Fibroblast of skin of scalp (primary cell): ENCODE measurements at places on chromosomes 16 and 17.

DNA sequence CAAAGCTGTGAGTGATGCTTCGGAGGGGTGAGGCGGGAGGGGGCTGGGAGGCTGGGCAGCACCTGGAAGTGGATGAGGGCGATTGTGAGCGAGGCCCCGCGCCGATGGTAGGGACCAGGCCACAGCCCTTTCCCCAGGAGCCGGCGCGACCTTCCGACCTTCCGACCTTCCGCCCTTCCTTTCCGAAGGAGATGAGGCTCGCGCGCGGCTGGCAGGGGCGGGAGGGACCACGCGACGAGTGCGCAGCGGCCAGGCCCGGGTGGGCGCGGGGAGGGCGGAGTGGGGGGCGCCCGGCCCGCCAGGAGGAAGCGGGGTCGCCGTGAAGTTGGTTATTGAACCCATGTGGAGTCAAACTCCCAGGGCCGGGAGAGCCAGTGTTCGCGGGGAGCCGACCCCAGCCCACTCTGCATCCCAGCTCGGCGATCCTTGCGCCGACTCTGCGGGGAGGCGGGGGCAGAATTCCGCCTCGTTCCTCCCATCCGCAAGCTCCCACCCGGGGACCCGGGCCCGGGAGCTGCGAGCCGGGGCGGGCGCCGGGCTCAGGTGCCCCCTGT is 56.6 kb downstream of the RAP1GAP2 start:
- DNase-seq, result no peak

- DNase-seq, result peak; percentile 62
Measured at GRCh38 chr16:68396481-68396880, 51.8 kb downstream of the SMPD3 start.

- no peak for DNase-seq
Measured at GRCh38 chr17:69478916-69479315, 64.4 kb downstream of the MAP2K6 start.

DNA sequence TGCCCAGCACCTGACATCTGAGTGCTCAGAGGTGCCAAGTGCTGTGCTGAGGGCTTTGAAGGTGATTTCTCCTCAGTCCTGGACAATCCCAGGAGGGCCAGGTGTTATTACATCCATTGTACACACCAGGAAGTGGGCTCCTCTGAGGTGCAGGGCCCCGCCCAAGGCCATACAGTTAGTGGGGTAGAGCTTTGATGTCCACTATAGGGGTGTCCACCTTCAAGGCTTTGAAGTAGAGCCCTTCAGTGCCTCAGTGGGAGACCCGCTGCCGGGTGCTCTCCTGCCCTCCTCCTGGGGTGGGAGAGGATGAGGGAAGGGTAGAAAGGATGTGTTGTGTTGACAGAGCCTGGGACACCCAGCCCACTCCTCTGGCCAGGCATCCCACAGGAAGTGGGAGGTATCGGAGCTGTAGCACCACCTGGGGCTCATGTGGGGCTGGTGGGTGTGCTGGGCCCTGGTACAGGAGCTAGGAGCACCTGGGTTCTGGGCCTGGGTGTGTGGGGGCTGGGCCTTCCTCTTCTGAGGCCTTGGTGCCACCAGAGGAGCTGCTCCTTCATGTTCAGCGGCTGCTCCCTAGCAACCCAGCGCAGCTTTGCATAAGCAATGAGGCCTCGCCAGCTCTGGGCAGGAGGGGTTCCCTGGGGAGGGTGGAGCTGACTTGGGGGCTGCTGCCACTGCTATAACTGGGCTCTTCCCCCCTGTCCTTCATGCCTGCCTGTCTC is 7.4 kb downstream of the LASP1 start:
- DNase-seq, result no peak

DNA sequence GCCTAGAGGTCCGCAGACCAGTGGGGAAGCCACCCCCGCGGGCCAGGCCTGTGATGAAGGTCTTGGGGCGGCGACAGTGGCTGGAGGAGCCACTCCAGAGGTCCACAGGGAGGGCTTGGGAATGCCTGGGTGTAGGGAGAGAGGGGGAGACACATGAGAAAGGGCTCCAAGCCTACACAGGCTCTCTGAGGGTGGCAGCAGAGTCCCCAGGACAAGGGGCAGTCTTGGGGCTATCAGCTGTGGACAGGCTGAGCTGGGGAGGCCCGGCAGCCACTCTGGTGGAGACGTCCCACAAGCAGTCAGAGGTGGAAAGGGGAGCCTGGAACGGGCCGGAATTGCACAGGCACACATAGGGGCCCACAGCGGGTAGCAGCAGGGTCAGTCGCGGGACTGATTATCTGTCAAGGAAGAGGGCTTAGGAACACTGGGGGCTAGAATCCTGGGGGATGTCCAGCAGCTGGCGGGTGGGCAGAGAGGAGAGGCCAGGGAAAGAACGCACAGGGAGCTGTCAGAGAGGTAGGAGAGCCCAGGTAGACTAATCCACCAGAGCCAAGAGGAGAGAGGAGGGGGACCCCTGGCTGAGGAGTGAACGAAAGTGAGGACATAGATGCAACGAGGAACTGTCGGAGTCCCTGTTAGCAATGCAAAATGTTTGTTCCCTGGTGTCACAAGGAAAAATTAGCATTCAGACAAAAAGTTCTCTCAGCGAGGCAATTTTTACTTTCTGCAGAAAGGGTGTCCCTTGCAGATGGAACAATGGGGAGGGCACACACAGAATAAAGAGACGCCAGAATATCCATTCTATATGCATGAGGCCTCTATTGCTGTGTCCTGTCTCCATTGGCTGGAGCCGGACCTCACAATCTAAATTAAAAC is 93.9 kb upstream of the DNAH17 start:
- no peak for DNase-seq

GRCh38 chr16:5354645-5355044 is 257.1 kb upstream of the EEF2KMT start:
- DNase-seq, result no peak

- peak; percentile 59 for DNase-seq
Measured at GRCh38 chr17:50180111-50180510, 14.3 kb downstream of the SGCA start.

GRCh38 chr17:75847614-75848522 is 3.7 kb upstream of the UNC13D start:
- DNase-seq, result no peak
